Transverse colon (tissue), 4 donors: ENCODE measurements at places on chromosomes 6 and 20. TPM values are rescaled to one million over a fixed set of nuclear protein-coding genes. Genes with fewer than 3 reads are reported as not detected.

- DNase-seq = no peak
Measured at GRCh38 chr6:6997263-6998193, 110.2 kb upstream of the RREB1 start.

GRCh38 chr20:35003211-35004031 lies 47.8 kb downstream of the MYH7B start:
- DNase-seq = no peak

GRCh38 chr6:151324488-151324825 lies 66.9 kb downstream of the ZBTB2 start:
- DNase-seq = no peak

- DNase-seq = no peak
Measured at GRCh38 chr6:11009353-11009752, 34.8 kb downstream of the ELOVL2 start.

Gene ADAT2
- total RNA-seq = 12.7 TPM

Gene MDFI
- total RNA-seq = 2.2 TPM

Gene PDE7B
- 0.40 TPM for total RNA-seq

GRCh38 chr6:31906122-31906521 lies 4.2 kb upstream of the ZBTB12 start:
- DNase-seq = no peak

Gene SLC2A10
- total RNA-seq = 18.1 TPM

GRCh38 chr20:44830995-44831394 lies 20.6 kb upstream of the RIMS4 start:
- no peak for DNase-seq

Gene PHF3
- 49.4 TPM for total RNA-seq

DNA sequence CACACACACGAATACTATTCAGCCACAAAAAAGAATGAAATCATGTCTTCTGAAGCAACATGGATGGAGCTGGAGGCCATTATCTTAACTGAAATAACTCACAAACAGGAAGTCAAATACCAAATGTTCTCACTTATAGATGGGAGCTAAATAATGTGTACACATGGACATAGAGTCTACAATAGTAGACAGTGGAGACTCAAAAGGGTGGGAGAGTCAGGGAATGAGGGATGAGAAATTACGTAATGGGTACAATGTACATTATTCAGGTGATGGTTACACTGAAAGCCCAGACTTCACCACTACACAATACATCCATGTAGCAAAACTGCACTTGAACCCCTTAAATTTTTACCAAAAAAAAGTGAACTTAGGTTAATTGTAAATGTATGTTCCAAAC lies 160.4 kb downstream of the TASP1 start:
- no peak for DNase-seq

- DNase-seq = no peak
Measured at GRCh38 chr20:64035933-64036345, at the start of gene C20orf204. TSS of gene C20orf204 (plus strand) at chr20:64036182. CDS start at chr20:64036324, 142 bp downstream.

GRCh38 chr6:4973415-4973814 lies 30.4 kb downstream of the RPP40 start:
- DNase-seq = no peak

GRCh38 chr6:25192590-25193459 lies 86.3 kb upstream of the CARMIL1 start:
- DNase-seq = no peak

DNA sequence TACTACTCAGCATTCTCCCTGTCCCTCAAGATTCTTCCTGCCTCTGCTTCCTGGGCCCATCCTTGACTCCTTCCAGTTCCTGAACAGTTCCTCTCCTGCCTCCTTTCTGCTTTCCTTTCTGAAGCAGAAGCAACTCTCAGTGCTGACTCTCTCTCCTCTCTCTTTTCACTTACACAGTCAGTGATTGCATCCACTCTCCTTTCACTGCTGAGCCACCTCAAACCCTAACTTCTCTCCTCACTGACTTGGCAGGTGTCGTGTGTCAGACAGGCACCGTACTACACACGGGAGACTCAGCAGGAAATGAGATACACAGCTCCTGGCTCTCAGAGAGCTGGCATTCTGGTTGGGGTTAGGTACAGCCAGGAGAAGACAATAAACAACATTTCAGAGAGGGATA lies 5.6 kb downstream of the ABHD16A start:
- no peak for DNase-seq

- no peak for DNase-seq
Measured at GRCh38 chr20:38194971-38195504, 30.0 kb upstream of the TGM2 start.

GRCh38 chr6:70289299-70289698 lies 13.6 kb downstream of the COL9A1 start:
- DNase-seq = no peak

Gene C20orf202
- total RNA-seq = 0.55 TPM

GRCh38 chr6:135261872-135262725 lies 81.0 kb downstream of the MYB start:
- DNase-seq = no peak

DNA sequence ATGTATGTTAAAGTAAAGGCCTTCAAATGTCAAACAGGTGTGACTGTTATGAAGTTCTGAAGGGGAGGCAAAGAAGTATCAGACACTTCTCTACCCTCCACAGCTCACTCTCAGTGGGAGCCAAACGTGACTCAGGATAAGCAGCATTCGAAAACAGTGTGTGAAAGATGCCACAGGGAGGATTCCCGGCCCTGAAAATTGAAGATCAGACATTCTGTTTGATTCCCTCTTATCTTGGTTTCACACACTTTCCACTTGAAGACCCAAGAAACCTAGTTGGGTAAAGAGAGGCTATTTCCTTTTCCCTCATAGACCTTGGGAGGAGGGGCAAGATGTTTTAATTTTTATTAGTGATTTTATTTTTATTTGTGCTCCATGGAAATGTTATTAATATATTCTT lies 164.2 kb upstream of the SUPT3H start:
- DNase-seq = no peak

DNA sequence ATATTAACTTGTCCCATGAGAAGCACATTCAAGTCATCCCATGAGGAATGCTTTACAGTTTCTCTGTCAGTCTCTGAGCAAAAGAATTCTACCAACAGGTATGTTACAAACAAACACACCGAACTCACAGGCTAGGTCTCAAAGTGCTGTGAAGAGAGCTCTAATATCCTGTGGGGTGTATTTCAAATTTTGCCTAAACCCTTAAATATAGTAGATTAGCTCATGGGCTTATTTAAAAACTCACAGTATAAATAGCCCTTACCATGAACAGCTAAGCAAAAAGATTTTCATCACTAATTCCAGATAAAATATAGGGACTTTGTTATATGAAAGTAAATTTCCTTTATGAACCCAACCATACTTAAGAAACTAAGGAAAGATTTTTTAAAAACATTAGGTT lies 77.8 kb downstream of the FILIP1 start:
- DNase-seq = no peak

- no peak for DNase-seq
Measured at GRCh38 chr6:4344317-4344899, 209.0 kb upstream of the ECI2 start.

Gene DHX35
- total RNA-seq = 15.5 TPM

- peak; percentile 52 for DNase-seq
Measured at GRCh38 chr20:44448753-44449546, 26.7 kb upstream of the TTPAL start.
